Cerebellar cortex (tissue), 1 donor: ENCODE measurements at places on chromosomes 7 and 10.

DNA sequence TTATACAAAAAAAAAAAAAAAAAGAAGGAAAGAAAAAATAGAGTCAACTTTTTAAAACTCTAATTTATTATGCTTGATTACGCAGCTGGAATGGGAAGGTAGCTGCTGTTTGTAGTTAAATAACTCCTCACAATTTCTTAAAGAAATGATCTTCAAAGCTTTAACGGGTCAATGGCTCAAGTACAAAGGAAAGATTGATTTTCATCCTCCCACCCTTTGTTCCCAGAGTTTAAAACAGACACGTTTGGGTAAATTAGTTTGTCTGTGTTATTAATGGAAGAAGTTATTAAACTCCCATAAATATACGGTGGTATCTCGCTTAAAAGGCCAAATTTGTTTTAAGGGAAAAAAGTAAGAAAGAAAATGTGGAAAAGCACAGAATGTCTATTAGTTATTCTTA, 179.3 kb downstream of the EMX2 start:
- DNase-seq: no peak

DNA sequence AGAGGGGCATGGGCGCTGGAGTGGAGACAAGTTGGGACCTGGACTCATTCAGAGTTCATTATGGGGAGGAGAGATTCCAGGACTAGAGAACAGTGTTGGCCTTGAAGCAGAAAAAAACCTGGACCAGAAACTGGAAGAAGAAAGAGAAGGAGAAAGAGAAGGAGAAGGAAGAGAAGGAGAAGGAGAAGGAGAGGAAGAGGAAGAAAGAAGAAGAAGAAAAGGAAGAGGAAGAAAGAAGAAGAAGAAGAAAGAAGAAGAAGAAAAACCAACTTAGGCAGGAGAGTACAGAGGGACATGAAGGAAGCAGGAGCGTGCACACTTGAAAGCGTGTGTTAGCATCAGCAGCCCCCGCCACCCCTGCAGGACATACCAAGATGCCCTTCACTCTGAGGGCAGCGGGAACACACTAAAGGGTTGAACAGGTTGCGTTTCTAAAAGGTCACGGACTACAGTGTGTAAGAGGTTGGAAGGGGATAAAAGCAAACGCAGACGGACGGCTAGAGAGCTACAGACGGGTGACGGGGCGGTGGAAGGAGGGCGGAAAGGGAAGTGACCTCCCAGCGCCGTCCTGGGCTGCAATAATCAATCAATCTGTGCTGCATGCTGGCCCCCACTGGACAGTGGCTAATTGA, 95.3 kb downstream of the SEC61G start:
- no peak for DNase-seq

DNA sequence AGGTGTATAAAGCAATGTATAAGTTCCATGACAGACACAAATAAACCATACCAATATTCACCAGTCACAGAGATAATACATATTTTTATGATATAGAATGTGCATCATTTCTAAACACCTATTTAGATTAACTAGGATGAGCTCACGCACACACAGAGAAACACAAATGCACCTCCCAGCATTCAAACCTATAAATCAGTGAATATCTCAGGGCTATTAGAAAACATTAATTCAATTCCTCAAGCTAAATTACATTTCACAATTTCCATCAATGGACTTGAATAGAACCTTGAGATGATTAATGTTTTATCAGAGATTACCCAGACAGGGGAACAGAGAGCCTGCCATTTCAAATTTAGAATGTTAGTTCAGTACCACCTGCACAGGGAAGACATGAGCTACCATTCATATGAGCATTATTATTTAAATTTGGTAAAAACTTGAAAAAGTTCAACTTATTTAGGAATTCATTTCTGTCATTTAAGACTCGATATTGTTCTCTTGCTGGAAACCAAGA, 221.7 kb downstream of the PARD3 start:
- no peak for DNase-seq

DNA sequence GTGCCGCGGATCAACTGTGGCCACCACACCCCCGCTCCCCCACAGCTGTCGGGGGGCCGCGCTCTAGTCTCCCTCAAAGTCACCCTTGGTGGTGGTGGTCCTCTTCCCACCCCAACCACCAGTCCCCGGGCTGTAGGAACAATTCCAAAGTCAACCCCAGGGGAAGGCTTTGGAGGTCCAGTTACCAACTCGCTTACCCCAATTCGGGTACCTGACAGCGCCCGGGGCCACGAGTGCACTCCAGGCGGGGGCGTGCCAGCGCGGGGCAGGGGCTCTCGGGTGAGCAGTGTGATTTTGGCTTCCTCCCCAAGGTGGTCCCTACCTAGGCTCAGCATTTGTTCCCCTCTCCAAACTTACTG, 584 bp upstream of the ZMIZ1 start:
- DNase-seq: no peak

GRCh38 chr7:93442478-93443224, 131.9 kb downstream of the CALCR start:
- peak; percentile 15 for DNase-seq

GRCh38 chr10:30057421-30057841, 2.0 kb downstream of the JCAD start:
- no peak for DNase-seq

- DNase-seq: no peak
These were observed 36.9 kb upstream of the FAM20C start for GRCh38 chr7:155469-155900.

- no peak for DNase-seq
These were observed 49.5 kb downstream of the PIK3AP1 start for GRCh38 chr10:96670786-96671185.

DNA sequence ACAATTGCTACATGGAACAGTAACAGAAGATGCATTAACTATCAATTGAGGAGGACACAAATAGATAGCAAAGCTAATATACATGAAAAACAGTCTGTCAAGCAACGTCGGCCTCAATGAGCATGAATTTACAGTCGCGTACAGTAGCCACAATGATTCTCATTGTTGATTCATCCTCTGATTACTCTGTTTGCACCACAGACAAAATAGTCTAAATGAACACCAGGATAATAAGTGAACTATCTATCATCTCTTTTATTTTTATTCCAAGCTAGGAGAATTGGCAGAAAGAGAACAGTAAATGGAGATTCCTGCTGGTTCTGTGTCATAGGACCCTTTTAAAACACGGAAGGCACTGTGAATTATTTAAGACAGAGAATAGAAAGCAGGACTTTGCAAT, 108.5 kb downstream of the EVX1 start:
- no peak for DNase-seq

DNA sequence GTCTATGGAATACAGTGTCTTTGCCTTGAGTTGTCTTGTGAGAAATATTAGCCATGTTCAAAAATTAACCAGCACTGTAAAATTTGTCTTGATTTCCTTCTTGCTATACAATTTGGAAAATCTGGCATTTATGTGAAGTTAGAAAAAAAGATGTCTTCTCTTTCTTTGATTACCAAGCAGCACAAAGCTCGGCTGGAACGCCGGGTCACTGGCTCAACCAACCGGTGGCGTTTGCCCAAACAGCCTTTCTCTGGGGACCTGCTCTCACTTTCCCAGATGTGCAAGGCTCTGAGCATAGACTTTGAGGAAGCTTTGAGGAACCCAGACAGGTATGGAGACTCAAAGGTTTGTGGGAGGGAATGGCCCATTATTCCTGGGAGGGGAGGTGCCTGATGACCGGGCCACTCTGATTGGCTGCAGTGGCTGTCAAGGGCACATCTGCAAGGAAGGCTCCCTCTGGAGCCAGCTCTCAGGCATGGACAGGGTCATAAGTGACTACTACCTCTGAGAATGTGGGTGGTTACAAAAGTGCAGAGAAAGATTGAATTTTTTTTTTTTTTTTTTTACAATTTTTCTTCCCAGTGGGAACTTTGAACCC, 5.6 kb downstream of the BTBD16 start:
- no peak for DNase-seq

DNA sequence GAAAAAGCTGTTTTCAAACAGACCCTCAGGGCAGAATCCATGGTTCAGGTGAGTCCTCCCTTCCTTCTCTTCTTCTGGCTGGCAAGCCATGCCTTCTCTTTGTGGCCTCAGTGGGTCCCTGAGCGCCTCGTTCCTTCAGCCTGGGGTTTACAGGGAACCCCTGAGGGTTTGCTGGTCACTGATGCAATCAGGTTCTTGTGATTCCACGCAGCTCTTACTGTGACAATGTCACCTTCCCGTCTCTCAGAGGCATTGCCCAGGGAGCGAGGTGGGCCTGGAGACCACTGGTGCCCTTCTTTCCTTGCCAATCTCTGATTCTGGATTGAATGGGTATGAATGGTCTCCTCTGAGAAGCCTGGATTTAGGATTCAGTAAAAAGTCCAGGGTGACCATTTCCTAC, 132.2 kb downstream of the ADARB2 start:
- no peak for DNase-seq

DNA sequence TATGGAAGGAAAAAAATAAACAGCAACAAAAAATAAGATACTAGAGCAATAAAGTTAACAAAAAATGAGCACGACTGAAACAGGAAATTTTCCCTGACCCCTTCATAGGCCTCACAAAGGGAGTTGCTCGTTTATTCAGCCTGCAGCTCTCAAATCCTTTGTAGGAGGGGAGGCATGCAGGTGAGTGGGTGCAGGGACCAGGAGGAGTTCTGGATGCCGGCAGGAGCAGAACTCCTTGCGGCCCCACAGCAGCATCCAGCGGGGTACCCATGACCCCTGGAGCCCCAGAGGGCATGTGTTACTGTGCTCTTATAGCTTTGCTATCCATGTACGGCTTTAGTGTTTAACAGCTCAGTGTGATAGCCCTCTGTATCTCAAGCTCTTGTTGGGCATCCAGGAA, 5.8 kb downstream of the TAS2R39 start:
- DNase-seq: no peak

- no peak for DNase-seq
These were observed 633.2 kb upstream of the NRP1 start for GRCh38 chr10:33967606-33968120.

DNA sequence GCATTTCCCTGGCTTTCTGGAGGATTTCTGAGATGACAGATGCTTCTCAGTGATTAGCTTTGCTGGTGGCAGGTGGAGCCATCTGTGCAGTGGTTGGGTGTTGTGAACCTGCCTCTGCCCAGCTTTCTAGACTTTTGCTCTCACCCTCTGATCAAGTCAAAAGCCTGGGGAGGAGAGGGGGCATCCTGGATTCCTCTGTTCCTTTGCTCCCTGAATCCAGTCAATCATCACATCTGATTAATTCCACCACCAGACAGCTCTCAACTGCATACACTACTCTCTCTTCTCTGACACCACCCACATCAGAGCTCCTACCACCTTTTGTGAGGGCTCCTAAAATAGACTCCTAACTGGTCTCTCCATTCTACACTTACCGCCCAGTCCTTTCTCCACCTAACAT, 283.5 kb downstream of the WDR11 start:
- no peak for DNase-seq

DNA sequence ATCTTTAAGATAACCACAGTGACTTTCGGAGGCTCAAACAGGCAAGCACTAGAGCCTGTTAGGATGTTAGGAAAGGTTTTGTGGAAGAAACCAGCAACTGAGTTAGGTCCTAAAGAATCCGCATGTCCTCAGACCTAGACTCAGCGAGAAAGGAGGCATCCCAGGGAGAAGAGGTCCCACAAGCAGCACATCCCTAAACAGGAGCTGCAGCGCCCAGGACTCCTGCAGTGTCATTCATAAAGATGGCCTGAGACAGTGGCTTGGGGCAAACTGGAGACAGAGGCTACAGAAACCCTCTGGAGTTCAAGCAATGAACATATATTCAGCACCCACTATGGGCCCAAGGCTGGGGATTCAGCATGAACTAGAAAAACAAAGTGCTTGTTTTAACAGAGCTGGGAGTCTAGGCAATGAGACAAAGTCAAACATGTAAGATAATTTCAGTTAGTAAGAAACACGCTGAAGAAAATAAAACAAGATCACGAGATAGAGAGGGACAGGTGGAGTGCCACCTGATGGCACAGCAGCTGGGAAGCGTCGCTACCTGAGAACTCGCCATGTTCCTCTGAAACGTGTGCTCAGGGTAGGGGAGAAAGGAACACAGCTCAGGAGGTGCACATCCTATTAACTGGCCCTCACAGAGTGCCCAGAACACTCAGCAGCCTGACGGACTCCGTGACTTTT, 48.1 kb downstream of the PARD3 start:
- DNase-seq: no peak

GRCh38 chr7:118559207-118559606, 334.7 kb downstream of the ANKRD7 start:
- no peak for DNase-seq

DNA sequence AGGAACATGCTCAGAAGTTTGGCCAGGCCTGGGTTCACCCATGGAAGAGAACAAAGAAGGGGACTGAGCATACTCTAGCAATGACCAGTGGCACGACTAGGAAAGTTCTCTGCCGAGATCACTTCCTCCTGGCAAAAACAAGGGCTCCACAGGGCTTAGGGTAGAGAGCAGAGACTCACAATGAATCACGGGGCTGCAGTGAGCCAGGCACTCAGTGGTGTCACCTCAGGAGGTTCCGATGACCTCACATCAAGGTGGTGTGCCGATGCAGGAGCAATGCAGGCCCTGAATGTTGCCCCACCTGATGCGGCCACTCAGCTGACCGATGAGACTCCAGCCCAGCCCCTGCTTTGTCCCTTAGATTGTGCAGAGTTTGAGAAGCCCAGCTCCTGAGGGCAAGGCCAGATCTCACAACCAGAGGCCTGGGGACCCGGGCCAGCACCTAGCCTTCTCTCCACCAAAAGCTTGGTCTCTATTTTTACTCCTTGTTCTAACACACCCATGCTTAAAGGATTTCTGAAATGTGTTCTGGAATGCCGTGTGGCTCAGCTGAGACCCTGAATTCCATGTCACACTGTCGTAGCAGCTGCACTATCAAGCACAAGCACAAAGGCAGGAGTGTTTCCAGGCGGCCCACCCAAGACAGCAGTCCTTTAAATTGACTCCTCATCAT, 60.9 kb downstream of the COBL start:
- DNase-seq: peak; percentile 53

GRCh38 chr7:107891636-107892366, 818 bp downstream of the DLD start:
- DNase-seq: no peak

GRCh38 chr10:128043259-128044045, 82.8 kb downstream of the MKI67 start:
- DNase-seq: peak; percentile 22

- DNase-seq: no peak
These were observed 63.7 kb downstream of the PROSER2 start for GRCh38 chr10:11886851-11887250.

GRCh38 chr10:71582506-71583475, 136.8 kb downstream of the C10orf105 start:
- no peak for DNase-seq

- DNase-seq: peak; percentile 79
These were observed 18.7 kb downstream of the TAS2R40 start for GRCh38 chr7:143240291-143241168.

DNA sequence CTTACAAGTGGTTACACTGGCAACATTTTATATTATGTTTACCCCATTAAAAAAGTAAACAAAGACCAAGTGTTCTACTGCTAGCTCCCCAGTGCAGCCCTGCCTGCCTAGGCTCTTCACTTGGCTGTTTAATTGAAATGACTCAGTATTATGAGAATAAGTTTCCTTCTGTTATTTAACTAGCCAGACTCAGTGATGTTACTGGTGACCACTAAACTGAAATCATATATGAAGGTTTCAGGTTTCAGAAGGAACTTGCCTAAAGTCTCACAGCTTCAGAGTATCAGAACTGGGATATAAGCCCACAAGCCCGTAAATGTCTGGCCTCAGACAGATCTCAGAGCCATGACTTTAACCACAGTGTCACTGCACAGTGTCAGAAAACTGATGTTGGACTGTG, 66.8 kb upstream of the EXOC4 start:
- no peak for DNase-seq

GRCh38 chr7:11931307-11931706, 99.3 kb upstream of the THSD7A start:
- DNase-seq: no peak

GRCh38 chr10:61793760-61794703, 107.5 kb upstream of the ARID5B start:
- no peak for DNase-seq
